ENCODE measurements at places on chromosomes 7 and 10.
A peak's percentile ranks its signal among the peaks of the same experiment; 100 is the strongest.

GRCh38 chr7:94908323-94909178, 1.2 kb downstream of the PPP1R9A start:
- DNase-seq = peak; percentile 33

- no peak for DNase-seq
Observed at GRCh38 chr10:89308266-89308665, 6.4 kb downstream of the IFIT2 start.

GRCh38 chr10:112631501-112632400, 184.7 kb downstream of the VTI1A start:
- peak; percentile 54 for DNase-seq

- DNase-seq = peak; percentile 64
Observed at GRCh38 chr10:77756319-77757232, 119.0 kb upstream of the KCNMA1 start.

GRCh38 chr10:59677253-59677831, 32.3 kb downstream of the SLC16A9 start:
- no peak for DNase-seq

DNA sequence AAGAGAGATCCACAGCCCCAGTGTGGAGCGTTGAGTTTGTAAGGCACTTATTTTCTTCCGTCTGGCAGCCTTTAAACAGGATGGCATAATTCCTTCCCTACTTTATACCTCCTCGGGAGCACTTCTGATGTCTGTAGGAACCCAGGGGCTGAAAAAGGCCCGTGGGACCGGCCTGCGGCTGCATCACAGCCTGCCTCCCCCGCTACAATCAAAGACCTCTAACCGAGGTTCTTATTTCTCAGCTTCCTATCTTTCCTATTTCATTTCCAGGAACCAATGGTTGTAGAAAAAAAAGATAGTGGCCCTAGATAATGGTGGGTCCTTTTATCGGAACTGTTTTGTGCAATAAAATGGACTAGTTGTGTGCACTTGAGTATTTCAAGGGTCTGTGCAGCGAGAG, 4.1 kb upstream of the CTBP2 start:
- no peak for DNase-seq

- DNase-seq = no peak
Observed at GRCh38 chr7:68313806-68314205, 1284.5 kb upstream of the AUTS2 start.

- no peak for DNase-seq
Observed at GRCh38 chr7:106768324-106768751, 96.7 kb upstream of the PIK3CG start.

GRCh38 chr10:79147796-79148451, 79.2 kb downstream of the ZMIZ1 start:
- no peak for DNase-seq

GRCh38 chr10:43976292-43976691, 327.6 kb upstream of the ZNF32 start:
- no peak for DNase-seq

GRCh38 chr10:102147561-102147960, 4.6 kb upstream of the NOLC1 start:
- DNase-seq = no peak

DNA sequence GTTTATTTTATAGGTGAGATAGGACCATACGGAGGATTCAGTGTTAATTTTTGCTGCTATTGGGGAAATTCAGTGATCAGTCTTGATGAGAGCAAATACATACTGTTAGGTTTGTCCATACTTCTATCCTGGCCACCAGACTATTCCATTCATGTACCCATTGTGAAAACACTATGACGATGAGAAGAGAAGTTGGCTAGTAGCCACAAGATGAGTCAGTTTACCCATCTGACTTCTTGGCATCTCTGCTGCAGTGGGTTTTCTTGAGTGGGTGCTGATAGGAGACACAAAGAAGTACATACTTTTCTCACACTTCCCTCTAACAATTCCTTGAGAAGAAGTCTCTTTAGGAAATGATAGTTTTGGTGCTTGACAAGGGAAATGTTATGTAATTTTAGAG, 133.1 kb downstream of the TFPI2 start:
- no peak for DNase-seq

DNA sequence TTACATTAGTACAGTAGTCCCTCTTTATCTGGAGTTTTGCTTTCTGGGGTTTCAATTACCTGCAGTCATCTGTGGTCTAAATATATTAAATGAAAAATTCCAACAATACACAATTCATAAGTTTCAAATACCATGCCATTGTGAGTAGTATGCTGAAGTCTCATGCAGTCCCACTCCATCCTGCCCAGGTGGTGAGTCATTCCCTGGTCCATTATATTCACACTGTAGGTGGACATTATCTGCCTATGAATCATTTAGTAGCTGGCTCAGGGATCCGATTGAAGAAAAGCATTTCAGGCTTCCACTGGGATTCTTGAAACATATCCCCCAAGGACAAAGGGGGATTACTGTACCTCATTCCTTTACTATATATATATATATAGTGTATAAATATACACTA, 298.2 kb upstream of the GALNT17 start:
- no peak for DNase-seq

- no peak for DNase-seq
Observed at GRCh38 chr10:119518176-119518575, 24.3 kb downstream of the RGS10 start.

- peak; percentile 39 for DNase-seq
Observed at GRCh38 chr7:19747740-19748339, 25.6 kb downstream of the TMEM196 start.

DNA sequence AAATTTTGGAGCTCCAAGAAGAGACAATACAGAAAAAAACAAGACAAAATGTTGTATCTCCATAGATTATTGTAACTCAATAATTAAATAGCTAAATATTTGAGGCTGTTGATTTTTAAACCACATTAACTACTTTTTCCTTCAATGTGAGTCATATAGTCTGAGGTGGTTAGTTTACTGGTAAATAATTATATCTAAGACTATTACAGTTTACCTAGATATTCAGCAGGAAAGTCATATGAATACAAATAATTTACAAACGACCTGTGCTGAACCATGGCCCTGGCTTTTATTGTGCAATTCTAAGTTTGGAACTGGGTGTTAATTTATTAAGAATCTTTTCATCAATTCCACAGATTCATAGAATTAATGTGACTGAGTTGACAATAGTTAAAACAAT, 22.2 kb downstream of the CREB5 start:
- no peak for DNase-seq

GRCh38 chr10:44924261-44925040, 13.3 kb downstream of the TMEM72 start:
- DNase-seq = no peak

DNA sequence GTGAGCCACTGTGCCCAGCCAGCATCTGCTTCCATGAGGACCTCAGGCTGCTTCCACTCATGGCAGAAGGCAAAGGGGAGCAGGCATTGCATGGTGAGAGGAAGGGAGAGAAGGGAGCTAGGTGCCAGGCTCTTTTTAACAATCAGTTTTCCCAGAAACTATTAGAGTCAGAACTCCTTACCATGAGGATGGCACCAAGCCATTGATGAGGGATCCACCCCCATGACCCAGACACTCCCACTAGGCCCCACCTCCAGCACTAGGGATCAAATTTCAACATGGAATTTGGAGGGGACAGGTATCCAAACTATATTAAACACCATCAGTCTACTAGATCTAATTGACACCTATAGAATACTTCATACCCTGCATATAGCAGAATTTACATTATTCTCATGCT, 14.2 kb upstream of the MCM10 start:
- no peak for DNase-seq
